ENCODE measurements at places on chromosomes 1 and 21.

- no peak for DNase-seq
Measured at GRCh38 chr1:33089457-33089856, 8.5 kb downstream of the AZIN2 start.

DNA sequence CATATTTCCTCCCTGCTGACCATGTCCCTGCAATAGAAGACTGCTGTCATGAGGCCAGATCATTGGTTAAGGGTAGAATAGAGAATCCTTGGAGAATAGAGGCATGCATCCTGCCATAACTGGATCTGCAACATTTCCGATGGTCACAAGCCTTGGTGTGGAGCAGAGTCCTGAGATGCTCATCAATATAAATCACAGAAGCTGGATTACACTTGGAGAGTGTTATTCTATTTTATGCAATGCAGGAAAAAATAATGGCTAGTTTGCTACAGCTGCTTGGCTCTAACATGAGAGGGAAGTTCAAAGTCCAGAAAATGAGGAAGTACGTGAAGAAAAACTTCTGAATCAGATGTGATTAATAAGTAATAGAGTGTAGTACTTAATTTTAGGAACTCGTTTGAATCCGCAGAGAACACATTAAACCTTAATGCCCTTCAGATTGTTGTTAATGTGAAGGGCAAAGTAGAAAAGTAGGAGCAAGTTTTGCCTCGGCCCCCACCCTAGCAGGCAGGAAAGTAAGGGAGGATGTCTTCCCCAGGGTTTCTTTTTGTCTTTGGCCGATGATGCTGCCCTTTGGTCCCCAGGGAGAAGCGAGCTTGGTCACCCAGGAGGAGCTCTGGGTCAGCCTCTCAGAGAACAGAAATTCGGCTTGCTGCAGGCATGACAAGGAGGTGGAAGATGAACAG lies 59.5 kb downstream of the KCNK1 start:
- no peak for DNase-seq

DNA sequence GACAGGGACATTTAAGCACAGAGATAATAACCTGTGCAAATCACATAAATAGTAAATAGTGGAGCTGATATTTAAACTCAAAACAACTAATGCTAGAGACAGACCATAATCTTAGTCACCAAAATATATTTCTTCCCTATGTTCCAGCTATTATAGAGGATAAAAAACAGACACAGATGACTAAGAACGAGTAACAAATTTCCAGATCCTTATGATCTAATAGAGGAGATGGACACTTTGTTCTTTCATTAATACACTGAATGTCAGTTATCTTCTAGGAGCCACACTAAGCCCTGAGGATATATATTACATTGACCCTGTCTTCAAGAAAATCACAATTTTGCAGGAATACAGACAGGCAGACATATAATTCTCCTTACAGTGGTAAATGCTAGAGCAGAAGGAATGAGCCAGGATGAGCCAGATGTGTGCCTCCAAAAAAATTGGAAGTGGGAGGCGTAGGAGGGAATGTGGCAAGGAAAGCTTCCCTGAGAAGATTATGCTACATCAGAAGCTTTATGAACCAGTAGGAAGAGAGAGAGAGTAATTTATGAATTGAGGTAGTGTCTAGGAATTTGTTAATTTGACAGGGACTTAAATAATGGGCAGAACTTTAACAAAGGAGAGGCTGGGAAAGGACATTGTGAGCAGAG lies 395.4 kb upstream of the BEND5 start:
- DNase-seq = no peak

DNA sequence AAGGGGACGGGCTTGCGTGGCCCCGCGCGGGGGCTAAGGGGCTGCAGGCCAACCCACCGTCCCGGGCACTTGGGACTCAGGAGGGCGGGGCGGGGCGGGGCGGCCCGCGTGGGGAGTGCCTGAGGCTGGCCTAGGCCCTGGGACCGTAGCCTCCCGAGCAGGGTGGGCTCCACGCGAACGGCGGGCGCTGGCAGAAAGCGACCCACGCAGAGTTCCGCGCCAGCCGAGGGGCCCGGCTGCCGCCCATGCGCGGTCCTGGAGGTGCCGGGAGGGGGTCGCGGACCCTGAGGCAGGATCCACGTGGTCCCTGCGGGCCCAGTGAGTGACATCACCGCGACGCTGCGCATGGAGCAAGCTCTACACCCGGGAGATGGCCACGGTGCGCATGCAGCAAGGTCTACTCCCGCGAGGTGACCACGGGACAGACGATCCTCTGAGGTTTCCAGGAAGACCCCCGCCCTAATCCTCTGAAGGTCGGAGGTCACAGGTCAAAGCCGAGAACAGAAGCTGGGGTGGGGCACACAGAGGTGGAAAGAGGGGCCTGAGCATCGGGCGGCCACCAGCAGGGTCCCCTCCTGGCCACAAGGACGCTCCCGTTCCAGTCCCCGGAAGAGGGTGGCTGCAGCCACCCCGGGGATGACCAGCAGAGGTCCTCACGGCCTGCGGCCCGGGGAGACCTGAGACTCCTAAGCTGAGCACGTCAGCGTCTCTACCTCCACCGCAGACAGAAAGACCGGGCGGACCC lies 13.5 kb upstream of the SLC19A1 start:
- DNase-seq = peak; percentile 64

DNA sequence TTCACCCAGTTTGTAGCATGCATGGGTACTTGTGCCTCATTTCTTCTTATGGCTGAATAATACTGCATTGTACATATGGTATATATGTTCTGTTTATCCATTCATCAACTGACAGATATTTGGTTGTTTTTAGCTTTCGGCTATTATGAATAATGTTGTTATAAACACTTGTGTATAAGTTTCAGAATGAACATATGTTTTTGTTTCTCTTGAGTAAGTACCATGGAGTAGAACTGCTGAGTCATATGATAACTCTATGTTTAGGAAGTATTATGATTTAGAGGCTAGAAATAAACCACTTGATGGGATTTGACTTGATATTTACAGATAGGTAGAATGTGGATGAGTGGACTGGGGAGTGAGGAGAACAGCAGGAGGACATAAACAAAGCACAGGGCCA lies 48.6 kb downstream of the WNT2B start:
- DNase-seq = no peak

- peak; percentile 24 for DNase-seq
Measured at GRCh38 chr1:232629250-232630046, 485 bp downstream of the SIPA1L2 start.

- DNase-seq = no peak
Measured at GRCh38 chr21:26227130-26227529, 56.6 kb upstream of the APP start.

GRCh38 chr1:191641420-191642260 lies 516.6 kb upstream of the RGS18 start:
- no peak for DNase-seq

DNA sequence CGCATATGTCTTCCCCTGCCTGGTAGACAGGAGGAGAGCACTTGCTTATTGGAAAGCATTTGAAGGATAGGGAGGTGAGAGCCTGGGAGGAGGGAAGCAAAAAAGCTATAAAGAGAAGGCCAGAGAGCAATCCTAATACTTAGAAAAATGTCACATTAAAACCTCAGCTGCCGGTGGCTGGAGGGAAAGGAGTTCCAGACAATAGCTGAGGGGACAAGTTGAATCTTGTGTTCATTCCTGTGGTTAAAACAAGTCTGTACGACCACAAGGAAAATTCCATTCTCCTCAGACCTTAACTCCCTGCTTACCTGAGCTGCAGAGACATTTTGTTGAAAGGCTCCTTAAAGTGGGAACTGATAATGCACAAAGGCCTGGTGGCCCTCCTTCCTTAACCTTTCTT lies 218.8 kb upstream of the CAMK1G start:
- no peak for DNase-seq

- DNase-seq = no peak
Measured at GRCh38 chr1:20854529-20854928, 67.4 kb upstream of the HP1BP3 start.

GRCh38 chr1:237416924-237417655 lies 375.1 kb downstream of the RYR2 start:
- no peak for DNase-seq

GRCh38 chr1:16172964-16173446 lies 17.1 kb upstream of the EPHA2 start:
- DNase-seq = no peak

DNA sequence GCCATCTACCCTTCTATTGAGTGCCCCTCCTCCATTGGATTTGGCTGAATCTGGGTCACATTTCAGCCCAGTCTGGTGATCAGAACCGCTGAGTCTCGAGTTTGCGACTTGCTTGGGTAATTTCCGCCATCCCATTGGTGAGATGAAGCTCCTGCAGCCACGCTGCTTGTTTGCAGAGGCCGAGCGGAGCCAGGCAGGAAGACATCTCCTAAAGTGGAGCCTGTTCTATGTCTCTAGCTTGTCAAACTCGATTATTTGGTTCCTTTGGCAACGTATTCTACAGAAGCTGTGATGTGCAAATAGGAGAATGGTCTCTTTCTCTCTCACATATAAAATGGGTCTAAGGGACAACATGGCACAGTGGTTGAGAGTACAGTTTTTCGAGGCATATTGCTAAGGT lies 206.8 kb upstream of the PLXNA2 start:
- DNase-seq = no peak

- no peak for DNase-seq
Measured at GRCh38 chr1:48715921-48716320, 60.8 kb downstream of the BEND5 start.

DNA sequence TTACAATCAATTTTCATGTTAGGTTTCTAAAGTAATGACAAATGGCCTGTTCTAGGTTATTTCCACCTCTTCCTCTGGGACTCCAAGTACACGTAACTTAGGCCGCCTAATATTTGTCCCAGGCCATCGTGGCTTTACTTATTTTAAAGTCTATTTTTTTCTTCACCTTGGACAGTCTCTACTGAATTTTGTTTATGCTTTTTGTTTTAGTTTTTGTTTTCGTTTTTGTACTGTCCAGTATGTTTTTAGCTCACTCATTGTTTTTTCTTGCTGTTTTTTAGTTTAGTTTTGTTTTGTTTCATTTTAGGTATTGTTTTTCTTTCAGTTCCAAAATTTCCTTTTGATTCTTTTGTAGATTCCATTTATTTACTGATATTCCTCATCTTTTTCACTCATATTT lies 187.7 kb upstream of the RNPC3 start:
- no peak for DNase-seq

GRCh38 chr21:32413015-32413504 lies 554 bp downstream of the EVA1C start:
- DNase-seq = no peak
